ENCODE measurements at places on chromosomes 16 and 17.

- DNase-seq: peak; percentile 55
Measured at GRCh38 chr17:77375917-77376651, 235.3 kb downstream of the SEC14L1 start.

GRCh38 chr16:2009791-2010510 lies at the start of gene ZNF598:
ZNF598 (minus strand) TSS chr16:2009821.
- no peak for DNase-seq

DNA sequence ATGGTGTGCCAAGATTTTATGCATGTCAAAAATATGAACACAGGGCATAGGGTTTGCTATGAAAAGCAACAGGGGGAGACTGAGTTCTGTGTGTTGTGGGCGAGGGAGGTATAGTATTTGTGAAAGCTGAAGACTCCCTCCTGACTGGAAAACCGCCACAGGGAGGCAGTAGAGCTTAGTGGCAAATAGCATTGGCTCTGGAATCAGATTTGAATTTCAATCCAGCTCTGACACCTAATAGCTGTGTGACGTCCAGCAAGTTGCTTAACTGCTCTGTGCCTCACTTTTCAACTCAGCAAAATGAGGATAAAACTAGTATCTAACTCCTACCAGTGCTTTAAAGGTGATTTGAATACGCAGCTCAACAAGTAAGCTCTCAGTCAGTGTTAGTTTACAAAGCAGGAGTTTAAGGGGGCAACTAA lies 22.0 kb downstream of the KPNA2 start:
- no peak for DNase-seq

GRCh38 chr16:89033796-89034572 lies 57.0 kb upstream of the CBFA2T3 start:
- no peak for DNase-seq

GRCh38 chr16:81586417-81586816 lies 141.8 kb downstream of the CMIP start:
- no peak for DNase-seq

GRCh38 chr16:84843149-84844048 lies 23.6 kb downstream of the CRISPLD2 start:
- no peak for DNase-seq

GRCh38 chr17:83144421-83145357 lies 65.3 kb downstream of the METRNL start:
- no peak for DNase-seq

- DNase-seq: no peak
Measured at GRCh38 chr17:74547264-74547663, 1.3 kb upstream of the CD300C start.

DNA sequence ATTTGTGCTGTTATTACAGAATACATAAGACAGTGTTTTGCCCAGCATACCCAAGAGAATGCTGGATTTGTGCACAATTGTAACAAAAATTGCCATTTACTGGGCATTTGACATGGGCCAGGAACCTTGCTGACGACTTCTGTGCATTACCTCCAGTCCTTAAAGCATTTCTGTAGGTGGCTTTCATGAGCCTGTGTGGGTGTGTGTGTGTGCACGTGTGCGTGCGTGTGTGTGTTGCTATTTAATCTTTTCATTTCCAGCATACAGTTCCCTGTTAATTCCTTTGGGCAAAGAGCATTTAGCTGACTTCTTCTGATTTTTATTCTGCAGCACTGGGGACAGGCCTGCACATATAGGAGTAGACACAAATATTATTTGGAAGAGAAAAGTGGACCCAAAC lies 134.4 kb downstream of the CYLD start:
- no peak for DNase-seq

- no peak for DNase-seq
Measured at GRCh38 chr16:26212599-26212998, 520.8 kb downstream of the HS3ST4 start.

GRCh38 chr17:42520540-42520951 lies 15.5 kb upstream of the NAGLU start:
- DNase-seq: no peak

DNA sequence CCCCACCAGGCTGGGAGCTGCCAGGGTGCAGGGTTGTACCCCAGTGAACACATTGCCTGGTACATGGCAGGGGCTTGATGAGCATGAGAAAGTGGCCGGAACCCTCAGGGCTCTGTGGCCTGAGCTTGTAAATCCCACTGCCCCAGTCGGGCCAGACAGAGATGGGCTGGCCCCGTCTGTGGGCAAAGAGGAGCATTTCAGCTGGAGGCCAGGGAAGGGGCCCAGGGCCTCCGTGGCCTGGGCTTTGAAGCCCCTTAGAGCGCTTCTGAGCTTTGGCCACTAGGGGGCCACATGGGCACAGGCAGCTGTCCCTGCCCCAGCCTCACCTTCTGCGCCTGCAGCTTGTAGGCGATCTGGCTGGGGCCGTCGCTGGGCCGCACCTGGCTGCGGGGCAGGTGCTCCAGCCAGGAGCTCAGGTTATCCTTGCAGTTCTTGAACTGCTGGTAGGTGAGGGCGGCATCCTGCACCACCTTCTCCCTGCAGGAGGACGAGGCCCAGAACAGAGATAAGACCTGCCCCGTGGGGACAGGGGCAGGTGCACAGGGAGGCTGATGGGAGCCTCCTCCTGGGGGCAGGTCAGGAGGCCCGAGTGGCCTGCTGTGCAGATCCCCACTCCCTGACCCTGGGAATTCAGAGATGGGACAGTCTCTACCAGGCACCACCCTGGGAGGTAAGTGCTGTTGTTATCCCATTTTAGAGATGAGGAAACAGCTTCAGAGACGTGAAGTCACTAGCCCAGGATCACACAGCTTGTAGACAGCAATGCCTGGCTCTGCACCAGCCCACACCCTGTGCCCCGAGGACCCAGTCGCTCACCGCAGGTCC lies 12.8 kb downstream of the EVPL start:
- no peak for DNase-seq

GRCh38 chr17:42647778-42648177 lies 11.3 kb upstream of the TUBG2 start:
- no peak for DNase-seq

- no peak for DNase-seq
Measured at GRCh38 chr16:8623634-8624033, 2.1 kb downstream of the METTL22 start.

GRCh38 chr16:30358577-30358936 lies 3.4 kb upstream of the CD2BP2 start:
- no peak for DNase-seq

DNA sequence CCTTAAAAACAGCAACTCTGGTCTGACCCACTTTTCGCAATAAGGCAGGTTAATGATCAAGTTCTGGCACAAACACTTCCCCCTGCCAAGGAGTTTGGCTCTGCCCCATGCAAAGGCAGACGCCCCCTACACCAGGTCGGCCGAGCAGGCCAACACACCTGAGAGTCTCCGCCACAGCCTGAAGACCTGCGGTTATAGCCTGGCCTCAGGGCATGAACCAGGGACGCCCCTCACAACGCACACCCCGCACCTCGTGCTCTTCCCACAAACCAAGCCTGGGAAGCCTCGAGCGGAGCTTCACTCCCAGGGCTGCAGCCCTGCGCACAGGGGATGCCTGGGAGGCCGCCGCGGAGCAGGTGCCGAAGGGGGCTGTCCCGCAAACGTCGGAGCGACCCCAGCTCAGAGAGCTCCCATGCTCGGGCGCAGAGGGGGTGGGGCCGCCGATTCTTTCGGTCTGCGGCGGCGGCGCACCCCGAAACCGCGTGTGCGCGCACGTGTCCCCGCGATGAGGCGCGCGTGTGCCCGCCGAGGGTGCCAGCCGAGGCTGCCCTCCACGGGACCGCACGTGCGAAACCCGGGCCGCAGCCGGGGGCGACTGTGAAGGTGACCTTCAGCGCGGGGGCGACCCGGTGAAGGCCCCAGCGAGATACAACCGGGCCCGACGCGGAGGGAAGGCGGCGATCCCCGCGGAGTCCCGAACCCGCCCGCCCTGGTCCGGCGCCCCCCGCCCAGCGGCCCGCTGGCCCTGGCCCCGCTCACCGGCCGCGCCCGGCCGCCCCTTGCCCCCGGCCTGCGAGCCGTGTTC lies 559 bp downstream of the CLUH start:
- no peak for DNase-seq

- DNase-seq: no peak
Measured at GRCh38 chr17:80511222-80512180, 33.1 kb upstream of the RPTOR start.

DNA sequence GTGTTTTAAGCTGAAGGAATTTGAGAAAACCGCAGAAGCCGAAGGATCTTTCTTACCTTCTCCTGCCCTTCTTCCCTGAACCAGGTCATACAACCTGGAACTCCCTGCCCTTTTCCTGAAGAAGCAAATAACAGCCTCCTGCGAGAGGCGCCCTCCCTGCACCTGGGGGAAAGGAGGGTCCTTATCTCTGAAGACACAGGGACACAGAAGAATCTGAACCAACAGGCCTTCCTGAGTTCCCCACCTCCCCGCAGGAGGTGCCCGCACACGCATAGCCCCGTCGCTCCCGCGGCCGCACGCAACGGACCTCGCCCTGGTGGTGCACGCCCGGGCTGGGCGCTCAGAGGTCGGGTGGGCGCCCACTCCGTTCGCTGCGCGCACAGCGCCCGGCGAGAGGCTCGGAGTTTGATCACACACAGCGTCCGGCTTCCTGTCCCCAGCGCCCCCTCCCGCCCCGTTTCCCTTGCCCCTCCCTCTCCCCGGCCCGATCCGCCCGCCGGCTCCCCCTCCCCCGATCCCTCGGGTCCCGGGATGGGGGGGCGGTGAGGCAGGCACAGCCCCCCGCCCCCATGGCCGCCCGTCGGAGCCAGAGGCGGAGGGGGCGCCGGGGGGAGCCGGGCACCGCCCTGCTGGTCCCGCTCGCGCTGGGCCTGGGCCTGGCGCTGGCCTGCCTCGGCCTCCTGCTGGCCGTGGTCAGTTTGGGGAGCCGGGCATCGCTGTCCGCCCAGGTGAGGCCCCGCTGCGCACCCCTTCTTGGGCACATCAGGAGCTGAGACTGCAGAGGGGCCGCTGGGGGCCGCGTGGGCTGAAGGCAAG lies at the start of gene TNFSF12:
TSS of gene TNFSF12 (plus strand) at position 474 of the 816 bp plus-strand sequence. CDS start at position 570, 96 bp downstream.
- no peak for DNase-seq

DNA sequence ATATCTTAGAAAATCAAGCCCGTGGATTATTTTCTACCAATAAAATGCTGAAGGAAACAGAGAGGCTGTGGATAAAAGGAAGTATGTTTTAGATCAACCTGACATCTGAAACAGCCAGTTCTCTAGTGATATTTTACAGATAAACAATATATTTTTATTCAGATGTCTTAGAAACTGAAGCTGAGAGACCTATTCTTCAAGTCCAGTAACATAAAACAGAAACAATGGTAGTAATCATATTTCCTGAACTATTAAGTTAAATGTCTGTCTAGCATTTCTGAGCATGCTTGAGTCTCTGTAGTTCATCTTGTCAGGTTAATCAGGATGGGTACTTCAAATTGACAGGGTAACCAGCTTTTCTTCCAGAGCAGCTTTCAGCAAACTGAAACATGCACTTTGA lies 449.6 kb upstream of the TOM1L1 start:
- no peak for DNase-seq

DNA sequence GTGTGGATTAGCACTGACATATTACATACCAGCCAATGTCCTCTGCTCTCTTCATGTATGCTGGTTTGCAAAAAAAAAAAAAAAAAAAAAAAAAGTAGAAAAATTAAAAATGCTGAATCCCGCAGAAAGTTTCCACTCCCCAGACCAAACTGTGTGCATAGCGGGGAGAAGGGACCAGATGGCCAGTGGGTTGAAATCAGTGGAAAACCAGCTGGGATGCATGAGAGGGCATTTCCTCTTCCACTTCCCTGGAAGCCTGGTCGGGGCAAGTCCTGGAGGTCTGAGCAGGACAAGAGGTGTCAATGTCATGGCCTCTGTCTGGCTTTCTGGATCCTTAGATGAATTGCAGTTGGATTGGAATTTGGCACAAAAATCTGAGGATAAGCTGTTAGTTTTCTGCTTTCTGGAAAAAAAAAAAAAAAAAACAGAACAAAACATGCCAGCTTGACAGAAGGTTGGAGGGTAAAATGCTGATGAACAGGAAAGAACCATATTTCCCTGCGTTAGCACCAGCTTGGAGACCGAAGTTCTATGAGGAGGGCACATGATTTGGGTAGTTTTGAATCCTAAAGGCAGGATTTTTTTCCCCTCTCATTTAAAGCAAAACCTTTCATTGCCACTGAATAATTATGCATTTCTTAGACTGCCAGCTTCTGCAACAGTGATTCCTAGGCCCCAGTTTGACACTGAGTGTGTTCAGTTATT lies 941.5 kb upstream of the EEF2KMT start:
- no peak for DNase-seq

- DNase-seq: no peak
Measured at GRCh38 chr16:79195938-79196337, 404.6 kb downstream of the MAF start.

GRCh38 chr16:80283466-80284392 lies 257.1 kb upstream of the DYNLRB2 start:
- DNase-seq: no peak

DNA sequence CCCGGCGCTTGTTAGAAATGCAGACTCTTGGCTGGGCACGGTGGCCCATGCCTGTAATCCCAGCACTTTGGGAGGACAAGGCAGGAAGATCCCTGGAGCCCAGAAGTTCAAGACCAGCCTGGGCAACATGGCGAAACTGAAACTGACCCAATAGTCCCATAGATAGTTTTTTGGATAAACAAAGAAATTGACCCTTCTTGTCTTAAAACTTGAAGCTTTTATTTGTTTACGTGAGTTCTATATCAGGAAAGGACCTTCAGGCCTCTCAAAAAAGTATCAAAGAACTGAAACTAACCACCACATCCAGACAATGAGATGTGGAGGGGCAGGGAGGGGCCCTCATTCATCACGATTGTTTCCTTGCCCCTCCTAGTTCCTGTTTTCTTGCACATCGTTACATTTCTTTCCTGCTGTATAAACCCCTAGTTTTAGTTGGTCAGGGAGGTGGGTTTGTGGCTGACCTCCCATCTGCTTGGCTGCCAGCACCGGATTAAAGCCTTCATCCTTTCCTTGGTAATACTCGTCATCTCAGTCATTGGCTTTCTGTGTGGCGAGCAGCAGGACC lies 29.9 kb upstream of the PRM1 start:
- no peak for DNase-seq

DNA sequence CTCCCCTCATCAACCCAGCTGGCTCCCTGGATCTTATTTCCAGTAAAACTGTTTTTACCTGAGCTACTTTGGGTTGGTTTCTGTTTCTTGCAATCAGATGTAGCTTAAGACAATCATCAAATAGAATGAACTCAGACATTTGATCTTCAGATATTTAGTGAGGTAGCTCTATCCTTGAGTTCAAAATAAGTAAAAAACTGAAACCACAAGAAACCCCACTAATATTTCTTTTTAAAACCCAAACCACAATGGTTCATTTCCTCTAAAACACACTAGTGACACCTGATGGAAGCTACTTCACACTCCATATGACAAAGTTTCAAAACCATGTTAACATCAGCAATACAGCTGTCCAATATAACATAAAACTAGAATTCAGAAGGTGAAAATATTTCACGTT lies 37.8 kb downstream of the CACNG1 start:
- DNase-seq: no peak

Measured in AG04449 (cell line).